ENCODE measurements at places on chromosomes 16 and 17. TPM values are rescaled to one million over a fixed set of nuclear protein-coding genes. Genes with fewer than 3 reads are reported as not detected.

GRCh38 chr16:9231039-9231438, 139.6 kb downstream of the HAPSTR1 start:
- no peaks in the 10 kb centered on the region for H3K36me3 ChIP-seq
- no peak for DNase-seq
- H3K4me3 ChIP-seq, result no peak overlapping the region
- peaks cover 23% of the 10 kb centered on the region for H3K27me3 ChIP-seq
- no peaks in the 10 kb centered on the region for H3K4me1 ChIP-seq

GRCh38 chr16:28317040-28317880, 24.9 kb downstream of the SBK1 start:
- H3K4me3 ChIP-seq, result no peak overlapping the region
- H3K4me1 ChIP-seq, result peaks cover 6% of the 10 kb centered on the region
- no peaks in the 10 kb centered on the region for H3K27me3 ChIP-seq
- peak; percentile 90 for DNase-seq
- no peaks in the 10 kb centered on the region for H3K36me3 ChIP-seq

DNA sequence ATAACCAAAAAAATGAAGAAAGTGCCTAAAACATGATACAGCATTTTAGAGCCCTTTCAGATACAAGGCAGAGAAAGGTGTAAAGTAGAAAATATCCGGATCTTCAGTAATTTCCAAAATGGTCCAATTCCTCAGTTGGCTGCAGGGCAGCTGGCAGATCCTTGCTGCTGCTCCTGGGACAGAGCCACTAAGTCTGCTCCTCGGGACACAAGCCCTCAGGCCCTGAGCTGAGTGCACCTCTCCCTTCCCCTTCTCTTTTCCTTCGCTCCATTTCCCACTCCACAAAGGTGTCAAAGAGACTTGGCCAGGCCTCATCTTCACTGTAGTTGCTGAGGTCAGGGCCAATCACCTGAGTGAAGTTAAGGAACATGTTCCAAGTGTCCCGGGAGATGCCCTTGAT, 40.5 kb downstream of the DCUN1D3 start:
- H3K4me3 ChIP-seq, result no peak overlapping the region
- H3K27me3 ChIP-seq, result no peaks in the 10 kb centered on the region
- no peak for DNase-seq
- H3K27ac ChIP-seq, result no peak overlapping the region
- H3K36me3 ChIP-seq, result peaks cover 14% of the 10 kb centered on the region

DNA sequence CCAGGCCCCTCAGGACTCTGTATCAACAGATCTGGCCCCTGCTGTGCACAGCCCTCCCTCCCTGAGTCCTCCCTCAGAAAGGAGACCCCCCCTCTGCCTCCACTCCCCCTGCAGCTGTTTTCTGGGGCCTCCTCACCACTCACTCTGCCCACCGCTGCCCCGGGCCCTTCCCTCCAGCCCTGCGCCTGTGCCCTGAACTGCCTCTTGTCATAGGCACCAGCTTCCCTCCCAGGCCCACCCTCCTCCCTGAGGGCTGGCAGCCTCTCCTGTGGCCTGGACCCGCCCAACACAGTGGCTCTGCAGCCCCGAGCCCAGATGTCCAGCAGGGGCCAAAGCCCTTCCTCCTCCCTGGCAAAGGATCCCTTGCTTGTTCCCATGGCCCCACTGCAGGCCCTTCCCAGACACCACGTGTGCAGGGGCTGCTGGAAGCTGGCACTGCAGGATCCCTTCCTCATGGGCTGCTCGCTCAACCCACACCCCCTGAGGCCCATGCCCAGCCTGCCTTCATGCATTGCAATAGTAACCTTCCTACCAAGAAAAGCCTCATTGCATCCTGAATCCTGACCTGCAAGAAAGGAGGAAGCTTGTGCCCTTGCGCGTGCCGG, 25.8 kb downstream of the GNPTG start:
- no peak for DNase-seq
- H3K4me1 ChIP-seq, result peaks cover 31% of the 10 kb centered on the region
- H3K4me3 ChIP-seq, result no peak overlapping the region
- no peak overlapping the region for H3K27ac ChIP-seq
- H3K36me3 ChIP-seq, result no peaks in the 10 kb centered on the region

GRCh38 chr17:40415390-40415789, 2.3 kb downstream of the TOP2A start:
- H3K4me3 ChIP-seq, result peak overlapping the region; percentile 39
- H3K36me3 ChIP-seq, result no peaks in the 10 kb centered on the region
- H3K27me3 ChIP-seq, result peaks cover 9% of the 10 kb centered on the region
- no peak for DNase-seq

- peak overlapping the region; percentile 77 for H3K27ac ChIP-seq
- no peaks in the 10 kb centered on the region for H3K36me3 ChIP-seq
- H3K4me1 ChIP-seq, result peaks cover 13% of the 10 kb centered on the region
- H3K4me3 ChIP-seq, result no peak overlapping the region
- no peaks in the 10 kb centered on the region for H3K27me3 ChIP-seq
Observed at GRCh38 chr17:67449845-67450755, 73.0 kb downstream of the PITPNC1 start.

GRCh38 chr16:54856871-54857270, 73.8 kb upstream of the IRX5 start:
- no peak overlapping the region for H3K4me3 ChIP-seq
- no peaks in the 10 kb centered on the region for H3K36me3 ChIP-seq
- no peaks in the 10 kb centered on the region for H3K4me1 ChIP-seq
- no peak for DNase-seq
- no peaks in the 10 kb centered on the region for H3K27me3 ChIP-seq

- H3K36me3 ChIP-seq, result peaks cover 20% of the 10 kb centered on the region
- no peak for DNase-seq
- H3K27ac ChIP-seq, result no peak overlapping the region
- H3K4me3 ChIP-seq, result no peak overlapping the region
- no peaks in the 10 kb centered on the region for H3K27me3 ChIP-seq
Observed at GRCh38 chr17:37300683-37301082, 75.1 kb upstream of the C17orf78 start.

- peak overlapping the region; percentile 82 for H3K27ac ChIP-seq
- H3K27me3 ChIP-seq, result no peaks in the 10 kb centered on the region
- peak overlapping the region; percentile 57 for H3K4me3 ChIP-seq
Observed at GRCh38 chr17:45262516-45263476, 902 bp upstream of the SPATA32 start.

GRCh38 chr17:68707031-68707430, 105.9 kb upstream of the FAM20A start:
- DNase-seq, result no peak
- H3K4me3 ChIP-seq, result no peak overlapping the region
- no peaks in the 10 kb centered on the region for H3K27me3 ChIP-seq

DNA sequence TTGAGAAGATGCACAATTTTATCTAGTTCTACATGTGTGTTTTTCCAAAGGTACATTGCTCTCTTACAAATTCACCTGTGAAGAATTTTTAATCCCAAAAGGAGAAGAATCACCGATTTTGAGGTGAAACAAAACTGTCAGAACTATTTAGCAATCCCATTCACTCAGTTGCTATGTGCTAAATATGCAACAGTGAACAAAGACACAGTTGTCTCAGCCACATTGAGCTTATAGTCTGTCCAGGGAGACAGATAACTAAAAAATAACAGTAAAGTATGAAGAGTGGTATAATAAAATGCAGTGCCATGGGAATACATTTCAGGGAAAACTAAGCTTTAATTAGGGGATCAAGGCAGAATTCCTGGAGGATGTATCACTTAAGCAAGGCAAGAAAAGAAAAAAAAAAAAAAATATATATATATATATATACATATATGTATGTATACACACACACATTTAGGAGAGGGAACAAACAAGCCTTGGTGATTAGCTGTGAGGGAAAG, 110.4 kb downstream of the SPAG9 start:
- no peak for DNase-seq
- no peak overlapping the region for H3K4me3 ChIP-seq
- H3K27ac ChIP-seq, result no peak overlapping the region

GRCh38 chr17:68897557-68897956, 57.6 kb downstream of the ABCA8 start:
- no peak overlapping the region for H3K4me3 ChIP-seq
- H3K4me1 ChIP-seq, result no peaks in the 10 kb centered on the region
- no peak for DNase-seq
- no peaks in the 10 kb centered on the region for H3K27me3 ChIP-seq

DNA sequence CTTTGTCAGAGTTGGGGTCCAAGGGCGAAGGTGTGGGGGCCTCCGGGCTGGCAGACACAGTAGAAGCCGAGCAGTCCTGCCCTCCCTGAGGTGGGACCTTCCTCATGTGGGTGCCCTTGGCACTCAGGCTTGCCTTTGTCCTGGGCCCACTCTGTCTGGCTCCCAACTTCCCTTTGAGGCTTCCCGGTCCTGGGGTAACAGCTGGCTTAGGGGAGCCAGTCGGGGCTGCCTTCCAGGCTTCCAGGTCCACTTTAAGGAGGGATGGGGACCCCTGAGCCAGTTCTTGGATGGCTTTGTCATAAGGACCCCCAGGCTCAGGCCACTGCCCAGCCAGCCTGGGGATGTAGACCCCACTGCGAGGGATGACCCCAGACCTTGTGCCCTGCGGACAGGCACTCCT, 7.8 kb downstream of the GAS2L2 start:
- peaks cover 23% of the 10 kb centered on the region for H3K4me1 ChIP-seq
- no peak overlapping the region for H3K4me3 ChIP-seq
- no peaks in the 10 kb centered on the region for H3K36me3 ChIP-seq
- H3K27me3 ChIP-seq, result peaks cover 4% of the 10 kb centered on the region
- no peak overlapping the region for H3K27ac ChIP-seq

GRCh38 chr17:21167303-21167702, 40.5 kb downstream of the DHRS7B start:
- peaks cover 16% of the 10 kb centered on the region for H3K36me3 ChIP-seq
- H3K4me3 ChIP-seq, result no peak overlapping the region
- peaks cover 47% of the 10 kb centered on the region for H3K4me1 ChIP-seq

GRCh38 chr17:52159246-52160135, 977 bp upstream of the CA10 start:
- no peak for DNase-seq
- no peak overlapping the region for H3K27ac ChIP-seq
- peaks cover 30% of the 10 kb centered on the region for H3K27me3 ChIP-seq
- H3K36me3 ChIP-seq, result no peaks in the 10 kb centered on the region
- H3K4me3 ChIP-seq, result no peak overlapping the region

DNA sequence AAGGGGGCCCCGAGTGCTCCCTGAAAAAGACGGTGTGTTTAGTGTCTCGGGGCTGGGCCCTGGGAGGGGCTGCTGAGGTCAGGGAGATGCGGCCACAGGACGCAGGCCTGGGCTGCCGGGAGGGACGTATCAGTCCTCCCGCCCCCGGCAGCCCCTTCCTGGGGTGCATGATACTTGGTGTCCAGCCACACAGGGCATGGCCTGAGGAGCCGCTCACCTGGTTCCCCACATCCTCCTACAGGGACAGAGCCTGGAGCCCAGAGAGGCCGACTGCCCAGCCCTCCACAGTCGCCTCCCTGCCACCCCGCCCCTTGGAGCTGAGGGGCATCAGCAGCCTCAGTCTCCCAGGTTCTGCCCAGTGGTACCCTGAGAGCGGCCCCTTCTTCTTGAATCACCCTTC, 12.0 kb upstream of the DEF8 start:
- no peaks in the 10 kb centered on the region for H3K27me3 ChIP-seq
- no peaks in the 10 kb centered on the region for H3K4me1 ChIP-seq
- H3K4me3 ChIP-seq, result no peak overlapping the region
- H3K36me3 ChIP-seq, result no peaks in the 10 kb centered on the region

DNA sequence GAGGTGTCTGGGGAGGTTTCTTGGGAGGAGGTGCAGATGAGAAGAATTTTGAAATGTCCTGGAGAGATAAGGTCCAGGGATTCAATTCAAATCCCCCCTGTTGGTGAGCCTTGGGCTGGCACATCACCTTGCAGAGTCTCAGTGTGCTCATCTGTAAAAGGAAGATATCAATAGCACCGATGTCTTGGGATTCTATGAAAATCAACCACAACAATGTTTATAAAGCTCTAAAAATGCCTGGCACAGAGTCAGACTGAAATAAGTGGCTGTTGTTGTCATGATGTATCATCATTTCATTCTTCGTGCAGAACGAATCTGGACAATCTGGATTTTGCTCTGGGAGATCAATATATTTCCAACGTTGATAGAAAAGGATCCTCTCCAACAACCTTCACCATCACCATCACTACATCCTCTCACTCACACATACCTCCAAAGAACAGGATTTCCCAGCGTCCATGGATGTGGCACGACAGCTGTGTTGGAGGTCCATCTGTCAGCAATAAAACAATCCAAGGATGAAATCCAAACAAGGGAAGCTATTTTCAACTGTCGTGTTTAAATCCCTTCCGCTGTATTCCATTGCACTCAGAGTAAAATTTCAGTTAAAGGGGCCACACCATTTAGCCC, 393.7 kb upstream of the DYNLRB2 start:
- no peak overlapping the region for H3K4me3 ChIP-seq
- peaks cover 5% of the 10 kb centered on the region for H3K27me3 ChIP-seq
- no peaks in the 10 kb centered on the region for H3K36me3 ChIP-seq
- no peak for DNase-seq

DNA sequence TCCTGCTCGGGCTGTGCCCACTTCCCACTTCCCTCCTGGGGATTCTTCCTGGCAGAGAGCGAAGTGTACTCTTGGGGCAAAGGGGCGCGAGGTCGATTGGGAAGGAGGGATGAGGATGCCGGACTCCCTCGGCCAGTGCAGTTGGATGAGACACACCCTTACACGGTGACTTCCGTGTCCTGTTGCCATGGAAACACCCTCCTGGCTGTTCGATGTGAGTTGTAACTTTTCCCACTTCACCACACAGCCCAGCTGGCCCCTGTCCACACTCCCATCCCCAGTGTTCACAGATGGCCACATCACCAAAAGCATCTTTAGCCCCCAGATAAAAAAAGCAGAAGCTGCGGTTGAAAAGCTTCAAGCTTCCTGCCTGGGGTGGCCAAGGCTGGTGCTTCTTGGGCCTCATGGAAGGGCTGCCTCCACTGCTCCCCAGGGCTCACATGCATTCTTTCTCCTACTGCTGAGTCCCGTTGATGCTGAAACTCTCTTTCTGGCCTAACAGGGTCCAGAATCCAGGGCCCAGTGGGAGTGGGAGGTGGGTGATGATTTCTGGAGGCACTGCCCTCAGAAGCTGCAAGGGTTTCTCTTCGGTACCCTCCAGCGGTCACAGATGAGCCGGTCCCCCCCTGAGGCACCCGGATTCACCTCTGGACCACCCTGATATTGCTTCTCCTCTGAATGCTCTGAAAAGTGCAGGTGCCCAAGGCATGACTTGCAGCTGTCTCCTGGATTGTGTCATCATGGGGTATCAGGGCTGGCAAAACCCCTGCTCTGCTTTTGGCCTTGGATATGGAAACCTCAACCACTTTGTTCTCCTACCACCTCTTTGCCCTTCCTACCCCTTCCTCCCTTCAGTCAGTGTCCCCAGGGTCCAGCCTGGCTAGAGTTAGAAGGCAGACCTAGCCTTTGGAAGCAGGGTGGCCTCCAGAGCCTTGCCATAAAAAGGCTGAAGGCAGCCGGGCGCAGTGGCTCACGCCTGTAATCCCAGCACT, 2.2 kb upstream of the TRAF4 start:
- peak overlapping the region; percentile 96 for H3K27ac ChIP-seq
- H3K27me3 ChIP-seq, result peaks cover 14% of the 10 kb centered on the region
- peak; percentile 85 for DNase-seq

The DPEP1 gene
- total RNA-seq, result 4.0 TPM

The INO80E gene
- 72.6 TPM for total RNA-seq

The SHISA9 gene
- total RNA-seq, result 0.09 TPM

The XYLT2 gene
- 25.3 TPM for total RNA-seq

The LHX1 gene
- not detected for total RNA-seq

Measured in spleen (tissue), 13 donors.